ENCODE measurements at places on chromosomes 13 and 19.
A peak's percentile ranks its signal among the peaks of the same experiment; 100 is the strongest.

- peak; percentile 89 for DNase-seq
Observed at GRCh38 chr19:3284759-3285646, 60.5 kb downstream of the CELF5 start.

GRCh38 chr19:8512115-8512967, 1.6 kb downstream of the ZNF414 start:
- DNase-seq, result no peak

DNA sequence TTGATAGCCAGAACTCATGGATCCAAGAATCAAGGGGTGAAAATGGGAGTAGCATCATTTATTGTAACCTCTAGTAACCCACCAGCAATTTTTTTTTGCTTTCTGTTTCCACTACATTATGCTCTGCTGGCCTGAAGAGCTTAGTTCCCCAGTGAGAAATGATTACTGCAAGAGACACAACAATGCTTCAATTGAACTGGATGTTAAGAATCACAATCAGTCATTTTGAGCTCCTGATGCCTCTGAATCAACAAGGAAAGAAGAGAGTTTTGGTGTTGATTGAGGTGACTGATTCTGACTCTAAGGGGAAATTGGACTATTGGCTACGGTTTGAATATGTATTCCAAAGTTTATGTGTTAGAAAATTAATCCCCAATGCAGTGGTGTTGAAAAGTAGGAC, 1084.4 kb downstream of the SLITRK1 start:
- DNase-seq, result no peak

DNA sequence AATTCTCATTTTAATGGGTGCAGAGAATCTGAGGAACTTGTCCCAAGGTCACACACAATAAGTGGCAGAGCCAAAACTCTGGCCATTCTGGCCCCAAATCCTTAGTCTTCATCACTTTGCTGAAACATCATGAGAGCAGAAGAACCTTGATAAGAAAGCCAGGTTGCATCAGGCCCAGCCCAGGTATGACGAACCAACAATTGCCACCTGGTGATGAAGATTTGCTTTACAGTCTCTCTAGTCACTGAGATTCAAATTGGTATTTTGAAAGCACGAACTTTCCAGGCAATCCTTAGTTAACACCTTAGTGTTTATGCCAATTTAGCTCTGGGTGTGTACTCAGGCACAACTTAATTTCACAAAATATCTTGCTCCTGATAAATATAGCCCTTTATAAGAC, 502.7 kb upstream of the HTR2A start:
- no peak for DNase-seq

- no peak for DNase-seq
Observed at GRCh38 chr13:109899316-109899715, 112.9 kb upstream of the IRS2 start.

DNA sequence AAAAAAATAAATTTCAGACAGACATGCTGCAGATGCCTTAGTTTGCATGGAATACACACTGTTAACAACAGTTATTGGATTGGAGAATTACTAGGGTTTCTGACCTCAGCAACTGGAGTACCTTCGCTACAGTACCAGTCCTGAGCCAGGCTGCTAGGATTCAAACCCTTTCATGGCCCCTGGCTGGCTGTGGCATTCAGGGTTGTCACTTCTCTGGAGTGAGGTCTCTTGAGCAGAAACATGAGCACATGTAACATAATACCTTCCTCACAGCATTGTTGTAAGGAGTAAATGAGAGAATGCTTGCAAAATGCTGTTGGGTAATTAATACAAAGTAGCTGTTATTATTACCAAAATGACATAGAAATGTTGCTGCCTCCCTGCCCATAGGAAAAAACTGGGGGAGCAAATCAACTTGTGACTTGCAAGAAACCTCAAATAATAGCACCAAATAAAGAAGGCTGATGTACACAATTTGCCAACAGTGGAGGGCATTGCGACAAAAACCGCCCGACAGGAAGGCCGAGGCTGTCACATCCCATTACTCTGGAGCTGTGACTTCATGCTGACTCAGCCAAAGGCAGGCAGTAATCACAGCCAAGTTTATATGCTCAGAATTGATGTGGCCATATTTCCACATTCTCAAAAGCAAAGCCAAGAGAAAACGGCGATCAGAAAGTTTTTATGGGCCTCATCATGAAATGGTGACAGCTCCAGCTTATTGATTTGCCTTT, 100.4 kb downstream of the RFC3 start:
- DNase-seq, result no peak

DNA sequence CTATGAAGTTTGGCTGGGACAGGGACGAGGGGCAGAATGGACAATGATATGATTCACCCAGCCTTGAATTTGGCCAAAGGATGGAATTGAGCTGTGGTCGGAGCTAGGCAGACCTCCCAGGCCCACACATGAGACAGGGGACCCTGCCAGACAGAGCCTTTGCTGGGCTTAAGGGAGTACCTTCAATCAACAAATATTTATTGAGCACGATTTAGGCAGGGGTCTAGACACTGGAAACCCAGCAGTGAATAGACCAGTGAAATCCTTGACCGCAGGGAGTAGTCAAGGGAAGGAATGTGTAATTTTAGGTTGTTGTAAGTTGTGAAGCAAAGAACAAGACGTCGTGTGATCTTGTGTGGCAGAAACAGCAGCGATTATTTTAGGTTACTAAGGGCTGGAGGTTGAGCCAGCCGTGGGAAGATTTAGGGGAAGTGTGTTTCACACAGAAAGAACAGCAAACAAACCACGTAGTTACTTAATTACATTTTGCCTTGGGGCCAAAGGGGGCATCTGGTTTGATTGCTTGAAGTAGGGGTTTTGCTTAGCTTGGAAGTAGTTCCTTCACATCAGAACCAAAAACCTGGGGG, 16.9 kb upstream of the AP1M2 start:
- peak; percentile 69 for DNase-seq

DNA sequence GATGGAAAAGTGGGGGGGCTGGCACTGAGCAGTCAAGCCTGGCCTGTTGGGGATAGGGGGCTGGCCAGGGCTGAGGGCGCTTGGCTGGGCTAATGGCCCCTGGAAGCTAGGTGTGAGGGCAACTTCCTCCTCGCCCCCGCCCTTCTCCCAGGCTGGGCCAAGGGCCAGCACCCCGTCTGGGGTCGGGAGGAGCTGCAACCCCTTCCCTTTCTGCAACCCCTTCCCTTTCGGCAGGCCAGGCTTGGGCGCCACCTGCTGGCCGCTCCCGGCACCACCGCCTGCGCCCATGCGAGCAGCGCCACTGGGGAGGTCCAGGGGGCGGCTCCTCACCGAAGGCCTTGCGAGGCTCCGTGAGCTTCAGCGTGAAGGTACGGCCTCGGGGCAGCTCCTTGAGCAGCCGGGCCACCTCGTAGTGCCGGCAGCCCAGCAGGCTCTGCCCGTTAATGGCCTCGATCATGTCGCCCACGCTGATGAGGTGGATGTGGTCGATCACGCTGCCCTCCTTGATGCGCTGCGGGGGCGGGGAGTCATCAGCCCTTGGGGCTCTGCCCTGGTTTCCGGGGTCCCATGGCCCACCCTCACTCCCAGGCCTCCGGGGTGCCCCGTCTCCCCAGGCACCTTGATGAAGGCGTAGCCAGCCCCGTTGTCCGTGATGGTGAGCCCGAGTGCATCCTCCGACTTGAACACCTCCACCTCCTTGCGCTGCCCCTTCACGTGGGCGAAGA, 5.0 kb upstream of the PTGER1 start:
- DNase-seq, result peak; percentile 92

GRCh38 chr13:30676672-30677071, 58.7 kb upstream of the ALOX5AP start:
- no peak for DNase-seq

DNA sequence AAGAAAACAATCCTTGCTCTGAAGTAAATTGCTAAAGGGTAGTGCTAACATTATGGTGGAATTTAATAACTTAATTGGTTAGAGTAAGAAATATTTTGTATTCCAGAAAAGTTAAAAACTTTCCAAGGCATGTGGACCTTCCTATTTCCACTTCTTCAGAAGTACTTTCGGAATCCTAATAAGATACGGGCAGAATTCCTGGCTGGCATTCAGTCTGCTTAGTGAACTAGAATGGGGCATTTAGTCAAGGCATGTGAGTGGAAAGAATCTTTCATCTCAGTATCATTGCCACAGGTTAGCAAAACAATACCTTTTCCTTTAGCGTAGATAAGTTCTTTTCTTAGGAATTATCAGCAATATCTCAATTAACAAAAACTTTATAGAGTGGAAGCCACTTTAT, 85.1 kb downstream of the TNFRSF19 start:
- no peak for DNase-seq

DNA sequence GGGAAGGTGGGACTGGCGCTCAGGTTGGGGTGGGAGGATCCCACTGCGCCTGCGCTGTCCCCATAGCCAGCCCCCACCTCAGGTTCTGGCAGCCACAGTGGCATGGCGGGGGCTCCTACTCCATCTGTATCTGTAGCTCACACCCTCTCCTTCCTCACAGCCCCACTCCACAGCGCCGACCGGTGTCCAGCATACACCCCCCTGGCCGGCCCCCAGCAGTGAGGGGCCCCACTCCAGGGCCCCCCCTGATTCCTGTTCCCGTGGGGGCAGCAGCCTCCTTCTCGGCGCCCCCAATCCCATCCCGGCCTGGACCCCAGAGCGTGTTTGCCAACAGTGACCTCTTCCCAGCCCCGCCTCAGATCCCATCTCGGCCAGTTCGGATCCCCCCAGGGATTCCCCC, 6.0 kb downstream of the TMED1 start:
- no peak for DNase-seq

- DNase-seq, result no peak
Observed at GRCh38 chr13:22929381-22930126, 251.2 kb upstream of the SGCG start.

DNA sequence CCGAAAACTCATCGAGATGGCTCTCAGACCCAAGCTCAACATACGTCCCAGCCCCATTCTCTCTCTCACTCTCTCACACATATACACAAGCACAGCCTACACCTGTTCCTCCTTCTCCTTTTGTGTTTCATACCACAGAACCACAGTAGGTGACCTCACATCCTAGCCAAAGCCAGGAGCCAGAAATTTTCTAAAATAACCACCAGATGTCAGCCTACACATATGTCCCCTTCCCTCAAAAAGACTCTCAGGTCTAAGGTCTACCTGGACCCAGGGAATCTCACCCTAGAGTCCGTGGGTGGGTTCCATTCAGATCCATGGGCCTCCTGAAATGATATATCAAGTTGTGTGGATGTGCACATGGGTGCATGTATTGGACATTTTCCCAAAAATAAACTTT, 104.2 kb upstream of the IPO5 start:
- peak; percentile 19 for DNase-seq

DNA sequence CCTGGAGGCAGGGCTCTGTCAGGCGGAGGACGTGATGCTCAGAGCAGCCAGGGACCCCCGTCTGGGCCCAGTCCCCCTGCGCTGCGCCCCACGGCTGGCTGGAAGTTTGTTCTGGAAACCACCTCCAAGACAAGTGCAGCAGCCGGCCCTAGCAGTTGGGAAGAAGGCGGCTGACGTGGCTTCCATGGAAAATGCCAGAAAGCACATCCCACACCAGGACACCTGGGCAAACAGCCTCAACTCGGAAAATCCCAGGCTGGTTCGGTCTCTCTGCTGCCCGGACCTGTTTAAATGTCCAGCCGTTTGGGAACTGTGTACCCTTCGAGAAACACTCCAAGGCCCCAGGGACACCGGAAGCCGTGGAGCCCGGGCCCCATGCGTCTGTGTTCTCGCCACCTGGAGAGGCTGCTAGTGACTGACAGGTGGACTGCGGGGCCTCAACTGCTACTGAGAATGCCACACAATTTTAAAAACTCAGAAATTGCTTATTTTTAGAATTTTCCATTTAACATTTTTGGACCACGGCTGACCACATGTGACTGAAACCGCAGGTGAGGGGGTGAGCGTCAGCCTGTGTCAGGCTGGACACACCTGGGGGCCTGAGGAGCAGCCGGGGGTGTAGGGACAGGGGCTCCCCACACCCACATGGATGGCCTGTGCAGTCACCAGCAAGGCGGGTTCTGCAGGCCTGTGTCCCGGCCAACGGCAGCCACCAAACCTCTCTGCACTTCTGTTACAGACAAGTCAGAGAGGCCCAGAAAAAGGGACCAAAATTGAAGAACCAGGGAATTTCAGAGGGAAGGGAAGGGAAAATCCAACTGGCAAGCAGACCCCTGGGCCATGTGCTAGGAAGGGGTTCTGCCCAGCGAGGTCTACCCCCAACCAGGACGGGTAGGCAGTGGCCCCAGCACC, 31.7 kb downstream of the RASA3 start:
- DNase-seq, result no peak

GRCh38 chr19:11555246-11555645, 3.8 kb downstream of the ELOF1 start:
- no peak for DNase-seq

DNA sequence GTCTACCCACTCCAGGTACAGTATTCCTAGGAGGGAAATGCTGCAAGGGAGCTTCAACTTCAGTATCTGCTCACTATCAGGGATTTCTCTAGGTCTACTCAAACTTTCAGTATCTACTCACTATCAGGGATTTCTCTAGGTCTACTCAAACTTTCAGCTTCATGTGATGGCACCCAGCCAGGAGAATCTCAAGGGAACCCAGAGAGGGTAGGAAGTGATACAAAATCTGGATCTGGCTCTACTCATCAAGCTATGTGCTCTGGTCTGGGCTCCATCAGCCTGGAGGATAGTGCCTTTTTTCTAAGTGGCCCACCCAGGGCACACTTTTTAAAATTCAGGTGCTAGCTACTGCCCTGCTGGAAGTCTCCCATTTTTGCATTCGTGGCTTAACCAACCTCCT, 52.3 kb upstream of the FNDC3A start:
- no peak for DNase-seq

DNA sequence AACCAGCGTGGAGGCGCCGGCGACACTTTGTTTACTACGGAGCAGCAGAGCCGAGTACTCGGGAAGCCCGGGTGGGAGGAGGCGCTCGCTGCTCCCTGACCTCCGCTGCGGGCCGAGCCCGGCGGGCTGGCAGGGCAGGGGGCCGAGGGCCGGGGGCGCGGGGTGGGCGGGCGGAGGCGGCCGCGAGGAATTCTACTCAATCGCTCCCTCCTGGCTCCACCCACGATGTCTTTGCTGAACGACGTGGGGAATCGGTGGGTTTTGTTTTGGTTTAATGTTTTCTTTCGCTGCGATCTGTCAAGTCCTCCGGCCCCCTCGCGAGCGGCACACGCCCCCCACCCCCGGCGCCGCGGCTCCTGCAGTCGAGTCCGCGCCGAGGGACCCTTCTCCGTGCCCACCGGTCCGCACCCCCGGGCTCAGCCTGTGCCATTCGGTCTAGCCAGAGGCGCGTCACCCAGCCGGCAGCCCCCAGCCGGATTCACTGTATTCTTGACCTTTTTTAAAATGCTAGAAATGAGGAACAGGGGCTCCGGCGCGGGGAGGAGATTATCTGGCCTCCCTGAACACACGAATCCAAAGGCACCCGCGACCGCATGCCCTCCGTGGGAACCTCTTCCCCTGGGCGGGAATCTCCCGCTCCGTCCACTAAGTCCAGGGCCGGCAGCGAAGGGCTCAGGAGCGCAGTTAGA, 636 bp upstream of the FOXO1 start:
- peak; percentile 42 for DNase-seq
